ENCODE measurements at places on chromosomes 2 and 18. TPM values are rescaled to one million over a fixed set of nuclear protein-coding genes. Genes with fewer than 3 reads are reported as not detected.

DNA sequence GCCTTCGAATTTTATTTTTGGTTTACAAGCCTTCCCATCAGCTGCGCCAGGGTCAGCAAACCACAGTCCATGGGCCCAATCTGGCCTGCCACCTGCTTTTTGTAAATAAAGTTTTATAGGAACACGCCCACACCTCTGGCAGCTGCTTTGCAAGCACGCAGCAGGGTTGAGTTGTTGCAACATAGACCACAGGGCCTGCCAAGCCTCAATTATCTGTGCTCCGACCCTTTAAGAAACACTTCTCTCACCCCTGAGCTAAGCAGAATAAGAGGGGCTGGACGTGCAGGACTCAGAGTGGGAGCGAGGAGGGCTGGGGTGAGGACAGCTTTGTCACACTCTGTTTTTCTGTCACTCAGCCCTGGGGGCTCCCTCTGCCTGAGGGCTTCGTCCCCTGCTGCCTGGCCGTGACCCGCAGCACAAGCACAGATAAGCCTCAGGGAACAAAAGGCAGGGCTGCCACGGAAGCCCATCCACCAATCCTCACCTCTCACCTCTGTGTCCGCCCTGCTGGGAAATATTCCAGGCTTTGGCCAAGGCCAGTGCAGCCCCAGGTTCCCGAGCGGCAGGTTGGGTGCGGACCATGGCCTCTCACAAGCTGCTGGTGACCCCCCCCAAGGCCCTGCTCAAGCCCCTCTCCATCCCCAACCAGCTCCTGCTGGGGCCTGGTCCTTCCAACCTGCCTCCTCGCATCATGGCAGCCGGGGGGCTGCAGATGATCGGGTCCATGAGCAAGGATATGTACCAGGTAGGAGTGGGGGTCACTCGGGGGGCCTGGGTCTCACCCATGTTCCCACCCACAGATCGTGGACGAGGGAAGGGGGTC is at the start of gene AGXT:
TSS of gene AGXT (plus strand) at position 539 of the 823 bp plus-strand sequence. CDS start at position 581, 42 bp downstream.
- no peak for DNase-seq

DNA sequence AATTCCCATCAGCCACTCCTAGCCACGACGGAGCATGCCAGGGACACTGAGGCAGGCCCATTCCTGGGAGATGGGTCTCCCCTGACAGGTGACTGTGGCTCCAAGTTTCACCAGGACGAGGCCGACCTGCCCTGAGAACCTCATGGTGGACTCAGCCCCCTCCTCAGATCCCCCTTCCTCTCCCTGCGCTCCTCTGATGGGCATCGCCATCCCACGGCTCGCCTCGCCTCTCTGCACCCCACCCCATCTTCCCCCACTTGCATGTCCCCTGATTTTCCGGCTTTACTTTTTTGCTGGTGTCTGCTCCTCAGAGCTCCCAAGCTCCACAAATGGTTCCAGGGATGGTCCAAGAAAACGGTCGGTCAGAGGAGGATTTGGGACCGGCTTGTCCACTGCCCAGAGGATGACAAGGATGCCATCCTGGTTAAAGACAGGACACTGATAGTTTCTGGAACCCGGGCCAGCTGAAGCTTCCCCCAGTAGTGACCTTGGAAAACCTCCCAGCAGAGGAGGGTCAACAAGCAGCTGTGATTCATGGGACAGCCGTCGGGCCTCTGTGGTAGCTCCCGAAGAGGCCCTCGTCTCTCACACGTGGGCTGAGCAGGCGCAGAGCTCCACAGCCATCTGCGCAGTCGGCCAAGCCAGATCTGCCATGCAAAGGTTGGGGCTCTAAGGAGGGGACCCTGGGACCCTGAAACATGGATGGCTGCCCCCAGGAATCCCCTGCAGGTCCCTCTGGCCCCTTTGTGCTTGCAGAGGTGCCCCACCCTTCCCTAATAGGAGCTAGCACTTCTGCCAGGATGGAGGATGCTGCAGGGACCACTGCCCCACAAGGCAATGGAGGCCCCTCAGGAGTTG is 87.8 kb upstream of the SLC66A3 start:
- DNase-seq = no peak

DNA sequence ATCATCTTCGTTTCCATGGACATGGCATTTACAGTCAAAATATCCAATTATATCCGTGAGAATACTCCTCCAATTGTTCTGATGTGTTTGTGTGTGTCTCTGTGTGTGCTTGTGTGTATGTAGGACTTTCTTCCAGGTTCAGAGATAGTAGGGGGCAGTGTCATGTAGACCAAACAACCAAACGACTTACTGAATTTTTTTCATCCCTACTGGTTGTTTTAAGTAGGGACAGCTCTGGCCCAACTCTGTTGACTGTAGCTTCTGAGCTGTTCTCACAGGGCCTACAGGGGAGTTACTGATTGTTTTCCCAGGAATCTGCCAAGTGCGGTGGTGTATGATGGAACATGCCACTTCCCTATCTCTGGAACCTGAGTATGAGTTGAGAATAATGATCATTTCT is 69.6 kb downstream of the ETAA1 start:
- DNase-seq = no peak

- peak; percentile 40 for DNase-seq
These were observed 1057.1 kb upstream of the CRIM1 start for GRCh38 chr2:35298493-35298892.

GRCh38 chr2:38720613-38721241 is 30.4 kb downstream of the SRSF7 start:
- DNase-seq = peak; percentile 94

DYSF gene
- 2.3 TPM for total RNA-seq

GAREM1 gene
- total RNA-seq = 2.8 TPM
